ENCODE measurements at places on chromosomes 12 and 14. TPM values are rescaled to one million over a fixed set of nuclear protein-coding genes. Genes with fewer than 3 reads are reported as not detected.

PCED1B gene
- total RNA-seq: not detected

EAPP gene
- 18.4 TPM for total RNA-seq

TSHR gene
- total RNA-seq: not detected

NOVA1 gene
- total RNA-seq: 0.15 TPM

KRT78 gene
- not detected for total RNA-seq

KRT85 gene
- not detected for total RNA-seq

RILPL1 gene
- 13.7 TPM for total RNA-seq

CKB gene
- total RNA-seq: 2.7 TPM

GPR135 gene
- 0.74 TPM for total RNA-seq

PPP4R4 gene
- not detected for total RNA-seq

SYCP3 gene
- total RNA-seq: not detected

CLEC4C gene
- total RNA-seq: not detected

CELA1 gene
- not detected for total RNA-seq

SRRM4 gene
- total RNA-seq: not detected

GLI1 gene
- total RNA-seq: not detected

CLEC1B gene
- not detected for total RNA-seq

KLRD1 gene
- total RNA-seq: not detected

PLCZ1 gene
- total RNA-seq: not detected

ANKLE2 gene
- total RNA-seq: 47.4 TPM

FGD6 gene
- 7.9 TPM for total RNA-seq

LTB4R2 gene
- 3.9 TPM for total RNA-seq

WSCD2 gene
- not detected for total RNA-seq

MMP14 gene
- total RNA-seq: 246 TPM

SIRT4 gene
- 0.59 TPM for total RNA-seq

CLEC4A gene
- total RNA-seq: not detected

ARHGAP9 gene
- total RNA-seq: not detected

A2ML1 gene
- total RNA-seq: not detected

PRDM4 gene
- total RNA-seq: 31.5 TPM

OTX2 gene
- total RNA-seq: not detected

KHNYN gene
- total RNA-seq: 31.2 TPM

CIDEB gene
- 14.5 TPM for total RNA-seq

FAM222A gene
- total RNA-seq: 1.1 TPM

CCDC197 gene
- total RNA-seq: not detected

SYNDIG1L gene
- total RNA-seq: not detected

KCTD10 gene
- total RNA-seq: 64.8 TPM

MGAT4C gene
- not detected for total RNA-seq

KCNH3 gene
- not detected for total RNA-seq

HCAR2 gene
- total RNA-seq: not detected

KRT5 gene
- total RNA-seq: not detected

IRAK3 gene
- total RNA-seq: 5.1 TPM
